ENCODE measurements at places on chromosomes 13 and 19.

DNA sequence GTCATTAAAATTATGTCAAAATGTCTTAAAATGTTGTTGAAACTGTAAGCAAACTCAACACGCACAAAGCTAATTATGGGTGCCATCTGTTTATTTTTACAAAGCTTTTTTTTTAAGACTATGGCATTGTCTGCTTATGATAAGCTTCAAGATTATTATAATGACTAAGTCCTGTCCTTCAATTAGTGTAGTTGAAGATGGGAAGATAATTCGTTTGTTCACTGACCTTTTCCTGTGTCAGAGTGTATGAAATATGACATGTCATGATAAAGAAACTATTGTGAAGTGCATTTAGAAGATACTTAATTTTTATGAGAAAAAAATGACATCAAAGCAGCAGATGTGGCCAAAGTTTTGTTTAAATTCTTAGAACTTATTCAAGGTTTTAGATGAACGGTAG lies 211.3 kb downstream of the PCCA start:
- no peak for DNase-seq

DNA sequence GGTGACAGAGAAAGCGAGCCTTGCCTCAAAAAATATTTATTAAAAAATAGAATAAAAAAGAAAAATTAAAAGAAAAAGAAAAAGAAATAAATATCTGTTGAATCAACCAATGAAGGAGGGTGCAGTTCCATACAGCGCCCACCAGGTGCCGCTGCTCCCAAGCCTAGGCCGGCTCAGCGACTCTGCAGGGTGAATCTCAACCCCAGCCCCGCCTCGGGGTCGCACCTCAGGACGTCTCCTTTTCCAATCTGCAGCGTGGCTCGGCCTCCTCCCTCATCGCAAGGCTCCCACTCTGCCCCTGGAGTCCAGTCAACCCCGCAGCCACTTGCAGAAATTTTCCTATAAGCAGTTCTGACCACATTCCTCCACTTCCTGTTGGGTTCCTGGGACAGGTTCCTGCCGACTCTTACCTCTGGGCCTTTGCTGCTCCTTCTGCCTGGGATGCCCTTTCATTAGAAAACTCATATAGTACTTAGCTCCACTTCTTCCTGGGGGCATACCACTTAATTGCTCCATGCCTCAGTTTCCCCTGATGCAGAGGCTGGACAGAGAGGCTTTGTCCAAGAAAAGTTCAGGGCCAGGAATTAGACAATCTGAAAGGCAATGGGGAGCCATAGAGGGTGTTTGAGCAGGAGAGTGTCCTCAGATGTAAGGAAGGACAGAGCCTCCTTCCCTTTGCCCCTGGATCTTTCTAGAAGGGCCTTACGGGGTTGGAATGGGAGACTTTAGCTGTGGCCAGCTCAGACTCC lies 24.3 kb downstream of the NFILZ start:
- peak; percentile 55 for DNase-seq

GRCh38 chr13:25978961-25979360 lies 72.9 kb downstream of the SHISA2 start:
- no peak for DNase-seq

GRCh38 chr19:14840206-14840605 lies 5.2 kb upstream of the OR7A5 start:
- DNase-seq: no peak

DNA sequence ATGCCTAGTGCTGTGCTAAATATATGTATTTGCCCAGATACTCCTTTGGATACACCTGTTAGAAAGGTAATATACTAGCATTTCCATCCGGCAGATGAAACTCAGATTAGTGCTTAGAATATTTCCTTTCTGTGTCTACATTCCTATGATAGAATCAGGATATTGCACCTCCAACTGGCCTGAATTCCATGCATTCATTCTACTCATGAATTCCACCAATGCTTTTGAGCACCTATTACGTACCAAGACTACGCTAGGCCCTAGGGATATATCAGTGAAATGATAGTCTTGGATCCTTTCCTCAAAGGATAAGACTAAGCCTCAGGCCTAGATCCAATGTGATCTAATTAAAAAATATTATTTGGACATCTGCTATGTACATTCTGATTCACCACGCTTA lies 223.8 kb upstream of the SERP2 start:
- DNase-seq: no peak

- no peak for DNase-seq
Observed at GRCh38 chr13:110509971-110510786, 51.3 kb downstream of the RAB20 start.

Data from activated T-helper 9 cell treated with anti-CD3 and anti-CD28 coated beads, Interleukin-2, amount 50 U/mL, for 16 hours (primary cell).